ENCODE measurements at places on chromosomes 6 and 20.

DNA sequence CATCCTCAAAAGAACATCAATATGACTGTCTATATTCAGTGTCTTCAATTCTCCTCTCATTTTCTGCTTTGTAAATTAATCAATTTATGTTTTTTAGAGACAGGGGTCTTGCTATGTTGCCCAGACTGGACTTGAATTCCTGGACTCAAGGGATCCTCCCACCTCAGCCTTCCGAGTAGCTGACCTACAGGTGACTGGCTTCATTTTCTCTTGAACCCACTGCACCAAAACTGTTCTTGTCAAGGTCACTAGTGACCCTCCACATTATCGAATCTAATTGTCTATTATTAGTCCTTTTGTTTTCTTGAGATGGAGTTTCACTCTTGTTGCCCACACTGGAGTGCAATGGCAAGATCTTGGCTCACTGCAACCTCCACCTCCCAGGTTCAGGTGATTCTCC is 3.7 kb downstream of the DNAAF9 start:
- DNase-seq, result no peak

GRCh38 chr20:50356525-50356885 is 153.7 kb upstream of the PTPN1 start:
- DNase-seq, result no peak

DNA sequence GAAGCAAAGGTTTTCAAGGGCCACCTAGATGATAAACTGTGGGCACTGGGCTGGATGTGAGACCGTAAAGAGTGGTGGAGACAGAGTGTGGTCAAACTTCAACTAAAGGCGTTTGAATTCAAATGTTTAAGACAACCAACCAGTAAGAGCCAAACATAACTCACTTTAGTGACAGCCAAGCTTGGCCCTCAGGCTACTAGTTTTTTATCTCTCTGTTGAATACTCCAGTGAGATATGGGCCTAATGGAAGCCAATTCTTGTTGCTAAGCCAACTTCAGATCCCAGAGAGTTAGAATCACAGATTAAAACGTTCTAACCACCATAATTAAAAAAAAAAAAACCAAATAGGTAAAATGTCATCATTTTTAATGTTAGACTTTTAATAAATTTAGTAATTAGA is 57.3 kb downstream of the TRMT6 start:
- no peak for DNase-seq

GRCh38 chr20:38842026-38842425 is 36.5 kb downstream of the PPP1R16B start:
- no peak for DNase-seq

GRCh38 chr20:51312480-51312783 is 230.1 kb downstream of the NFATC2 start:
- no peak for DNase-seq

GRCh38 chr6:20147469-20147868 is 64.8 kb downstream of the MBOAT1 start:
- no peak for DNase-seq

DNA sequence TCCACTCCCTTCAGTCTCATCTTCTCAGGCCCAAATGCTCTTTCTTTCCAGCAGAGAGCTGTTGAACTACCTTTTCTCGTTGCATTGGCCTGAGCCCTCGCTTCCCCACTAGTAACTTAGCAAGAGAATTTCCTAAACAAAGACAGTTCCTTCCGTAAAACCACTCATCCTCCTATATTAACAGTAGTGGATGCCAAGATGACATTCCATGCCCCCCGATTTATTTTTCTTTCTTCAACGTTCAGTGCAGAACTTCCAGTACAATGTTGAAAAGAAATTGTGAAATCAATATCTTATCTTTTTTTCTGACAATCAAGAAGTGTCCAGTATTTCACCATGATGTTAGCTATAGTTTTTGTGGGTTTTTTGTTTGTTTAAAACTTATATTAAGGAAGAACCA is 45.8 kb downstream of the SOX4 start:
- DNase-seq, result no peak

GRCh38 chr6:112337209-112337638 is 9.9 kb upstream of the RFPL4B start:
- no peak for DNase-seq

- DNase-seq, result no peak
Observed at GRCh38 chr6:138484018-138484731, 15.1 kb downstream of the NHSL1 start.

DNA sequence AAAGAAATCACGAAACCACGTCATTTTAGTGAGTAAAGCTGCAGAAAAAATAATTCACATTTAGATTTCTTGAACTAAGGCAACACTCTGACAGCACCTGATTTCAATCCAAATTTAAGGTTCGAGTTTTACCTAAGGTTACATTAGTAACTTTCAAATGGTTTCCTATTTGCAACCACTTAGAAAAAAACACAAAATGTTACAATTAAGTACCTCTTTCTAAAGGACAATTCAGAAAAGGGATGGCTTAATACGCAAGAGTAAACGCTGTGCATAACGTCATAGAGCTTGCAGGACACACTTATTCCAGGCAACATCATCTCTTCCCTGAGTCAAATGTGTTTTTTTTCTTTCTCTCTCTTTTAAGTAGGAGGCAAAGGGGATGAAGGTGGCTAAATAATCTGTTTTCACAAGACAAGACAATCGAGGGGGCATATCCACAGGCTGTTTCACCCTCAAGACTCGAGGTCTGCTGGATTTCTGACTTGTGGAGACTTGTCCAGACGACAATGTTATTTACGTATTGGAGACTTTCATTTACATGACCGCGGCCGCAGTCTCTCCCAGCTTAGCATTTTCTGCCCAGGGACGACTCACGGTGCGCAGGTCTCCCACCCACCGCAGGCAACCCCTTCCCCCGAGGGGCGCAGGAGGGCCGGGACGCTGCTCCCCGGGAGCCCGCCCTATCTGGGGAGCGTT is 86.0 kb downstream of the SESN1 start:
- DNase-seq, result no peak

GRCh38 chr6:158441716-158442215 is 118.1 kb upstream of the TMEM181 start:
- no peak for DNase-seq

DNA sequence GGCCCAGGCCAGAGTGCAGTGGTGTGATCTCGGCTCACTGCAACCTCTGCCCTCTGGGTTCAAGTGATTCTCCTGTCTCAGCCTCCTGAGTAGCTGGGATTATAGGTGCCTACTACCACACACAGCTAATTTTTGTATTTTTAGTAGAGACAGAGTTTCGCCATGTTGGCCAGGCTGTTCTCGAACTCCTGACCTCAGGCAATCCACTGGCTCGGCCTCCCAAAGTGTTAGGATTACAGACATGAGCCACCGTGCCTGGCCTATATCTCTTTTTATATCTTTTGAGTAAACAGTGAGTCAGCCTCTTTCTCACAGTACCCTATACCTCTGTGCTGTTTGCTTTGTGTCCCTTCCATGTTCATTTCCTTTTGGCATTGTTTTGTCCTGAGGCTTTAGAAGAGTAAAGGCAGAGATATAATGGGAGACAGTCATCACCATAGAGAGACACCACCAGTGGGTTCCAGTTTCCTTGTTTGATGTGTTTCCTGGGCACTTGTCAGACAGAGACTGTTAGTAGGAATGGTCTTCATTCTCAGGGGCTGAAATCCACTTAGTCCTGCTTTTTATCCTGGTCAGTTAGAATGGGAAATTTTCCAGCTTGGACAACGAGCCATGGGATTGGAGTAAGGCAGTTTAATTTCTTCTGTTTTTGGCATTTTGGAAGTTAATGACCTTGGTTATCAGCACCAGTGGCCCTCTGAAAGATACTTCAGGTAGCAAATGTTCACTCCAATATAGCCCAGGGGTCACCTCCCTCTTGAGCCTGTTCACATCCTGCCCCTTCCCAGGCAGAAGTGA is 32.2 kb upstream of the ASXL1 start:
- no peak for DNase-seq

DNA sequence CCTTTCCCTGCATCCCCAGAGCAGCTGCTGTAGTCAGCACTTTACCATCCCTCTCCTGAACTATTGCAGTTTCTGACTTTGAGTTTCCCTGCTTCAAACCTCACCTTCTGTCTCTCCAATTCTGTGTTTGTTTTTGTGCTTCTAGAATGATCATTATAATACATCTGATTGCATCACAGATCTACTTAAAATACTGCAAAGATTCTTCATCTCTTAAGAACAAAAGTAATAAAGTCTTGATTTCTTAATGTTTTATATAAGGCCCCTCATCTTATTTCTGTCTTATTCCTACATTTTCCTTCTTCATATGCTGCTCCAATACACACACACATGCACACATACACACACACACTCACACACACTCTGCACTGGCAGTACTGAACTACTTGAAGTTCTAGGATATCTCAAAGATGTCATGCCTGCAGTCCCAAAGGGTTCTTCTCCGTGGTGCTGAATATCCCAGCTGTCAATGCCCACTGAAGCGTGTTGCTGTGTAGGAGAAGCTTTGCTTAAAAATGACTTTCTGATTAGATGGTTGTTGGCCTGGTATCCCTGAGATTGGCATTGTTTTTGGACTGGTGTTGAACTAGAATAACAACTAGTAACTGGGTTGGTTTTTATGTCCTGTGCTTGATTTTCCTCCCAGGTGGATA is 97.2 kb downstream of the MAP3K4 start:
- no peak for DNase-seq

DNA sequence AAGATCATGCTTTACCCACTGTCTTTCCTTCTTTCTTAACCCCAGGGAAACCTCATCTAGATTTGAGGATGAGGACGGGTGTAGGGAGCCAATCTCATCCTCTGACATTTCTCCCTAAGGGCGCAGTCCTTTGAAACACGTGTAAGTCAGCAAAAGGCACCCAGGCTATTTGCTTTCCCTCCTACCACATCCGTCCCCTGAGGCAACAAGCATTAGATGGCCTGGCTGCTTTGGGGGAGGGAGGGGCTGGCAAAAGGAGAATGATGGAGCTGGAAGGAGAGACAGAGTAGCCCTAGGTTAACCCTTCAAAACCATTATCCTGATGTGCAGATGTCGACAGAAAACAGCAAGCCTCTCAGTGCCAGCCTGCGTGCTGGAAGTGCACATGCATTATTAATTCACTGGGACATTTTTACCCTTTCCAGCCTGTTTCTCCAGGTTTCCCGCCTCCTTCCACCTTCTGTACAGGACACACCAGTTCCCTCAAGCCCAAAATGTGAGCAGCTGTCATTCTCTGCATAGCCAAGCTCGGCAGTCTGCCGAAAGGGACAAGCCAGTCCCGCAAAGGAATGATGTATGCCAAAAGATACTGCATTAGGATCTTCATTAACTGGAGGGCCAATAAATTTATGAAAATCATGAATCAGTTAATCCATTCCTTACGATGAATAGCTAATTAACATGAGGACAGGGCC is 547.2 kb downstream of the CD83 start:
- DNase-seq, result no peak

GRCh38 chr20:33578510-33578909 is 83.6 kb upstream of the C20orf144 start:
- no peak for DNase-seq

- no peak for DNase-seq
Observed at GRCh38 chr6:7424967-7425807, 35.6 kb downstream of the RIOK1 start.

DNA sequence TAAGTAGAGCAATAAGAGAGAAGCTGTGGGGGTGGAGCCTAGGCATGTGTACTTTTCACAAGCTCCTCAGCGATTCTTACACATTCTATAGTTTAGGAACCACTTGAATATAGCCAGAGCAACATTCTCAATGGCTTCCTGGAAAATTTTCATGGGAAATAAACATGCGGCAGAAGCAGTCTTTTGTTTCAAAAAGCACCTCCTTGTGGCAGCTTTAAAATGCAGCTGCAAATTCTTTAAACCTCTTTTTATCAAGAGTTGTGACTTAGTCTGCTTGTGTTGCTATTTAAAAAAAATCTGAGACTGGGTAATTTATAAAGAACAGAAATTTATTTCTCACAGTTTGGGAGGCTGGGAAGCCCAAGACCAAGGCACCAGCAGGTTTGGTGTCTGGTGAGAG is 23.8 kb downstream of the NKX2-2 start:
- no peak for DNase-seq

Data from cortex of kidney (tissue), 1 donor.